ENCODE measurements at places on chromosomes 1 and 21.

DNA sequence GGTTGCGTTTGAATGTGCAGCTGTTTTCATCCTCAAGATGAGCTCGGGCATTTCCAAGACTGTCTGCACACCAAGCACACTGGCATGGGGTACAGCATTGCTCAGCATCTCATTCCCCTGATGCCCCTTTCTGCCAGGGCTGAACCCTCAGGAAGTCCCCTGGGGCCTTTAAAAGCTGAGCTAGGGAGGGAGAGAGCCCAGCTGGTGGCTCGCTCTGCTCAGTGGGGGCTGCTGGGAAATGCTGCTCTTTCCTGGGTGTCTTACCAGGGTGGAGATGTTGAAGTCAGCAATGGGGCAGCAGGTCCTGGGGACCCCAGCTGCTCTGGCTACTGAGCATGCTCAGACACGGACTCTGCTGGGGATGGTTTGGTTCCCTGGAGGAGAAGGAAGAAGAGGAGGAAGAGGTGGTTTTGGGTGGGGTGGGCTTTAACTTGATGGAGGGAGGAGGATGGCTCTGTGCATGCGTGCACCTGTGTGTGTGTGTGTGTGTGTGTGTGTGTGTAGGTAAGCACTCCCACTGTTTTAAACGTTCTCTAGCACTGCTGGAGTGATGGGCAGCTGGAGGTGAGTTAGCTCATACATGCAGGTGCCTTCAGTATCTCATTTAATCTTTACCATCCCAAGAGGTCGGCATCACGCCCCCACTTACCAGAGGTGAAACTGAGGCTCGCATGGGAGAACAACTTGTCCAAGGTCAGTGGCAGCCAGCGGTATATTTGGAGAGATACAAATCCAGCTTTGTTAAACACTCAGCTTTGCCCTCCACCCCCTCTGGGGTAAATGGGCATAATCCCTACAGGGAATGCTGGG is 40.9 kb downstream of the ACTL8 start:
- no peak for DNase-seq

GRCh38 chr1:8133190-8133589 is 107.1 kb upstream of the ERRFI1 start:
- DNase-seq: no peak

GRCh38 chr1:230877146-230877923 is 9.0 kb upstream of the C1orf198 start:
- DNase-seq: no peak

DNA sequence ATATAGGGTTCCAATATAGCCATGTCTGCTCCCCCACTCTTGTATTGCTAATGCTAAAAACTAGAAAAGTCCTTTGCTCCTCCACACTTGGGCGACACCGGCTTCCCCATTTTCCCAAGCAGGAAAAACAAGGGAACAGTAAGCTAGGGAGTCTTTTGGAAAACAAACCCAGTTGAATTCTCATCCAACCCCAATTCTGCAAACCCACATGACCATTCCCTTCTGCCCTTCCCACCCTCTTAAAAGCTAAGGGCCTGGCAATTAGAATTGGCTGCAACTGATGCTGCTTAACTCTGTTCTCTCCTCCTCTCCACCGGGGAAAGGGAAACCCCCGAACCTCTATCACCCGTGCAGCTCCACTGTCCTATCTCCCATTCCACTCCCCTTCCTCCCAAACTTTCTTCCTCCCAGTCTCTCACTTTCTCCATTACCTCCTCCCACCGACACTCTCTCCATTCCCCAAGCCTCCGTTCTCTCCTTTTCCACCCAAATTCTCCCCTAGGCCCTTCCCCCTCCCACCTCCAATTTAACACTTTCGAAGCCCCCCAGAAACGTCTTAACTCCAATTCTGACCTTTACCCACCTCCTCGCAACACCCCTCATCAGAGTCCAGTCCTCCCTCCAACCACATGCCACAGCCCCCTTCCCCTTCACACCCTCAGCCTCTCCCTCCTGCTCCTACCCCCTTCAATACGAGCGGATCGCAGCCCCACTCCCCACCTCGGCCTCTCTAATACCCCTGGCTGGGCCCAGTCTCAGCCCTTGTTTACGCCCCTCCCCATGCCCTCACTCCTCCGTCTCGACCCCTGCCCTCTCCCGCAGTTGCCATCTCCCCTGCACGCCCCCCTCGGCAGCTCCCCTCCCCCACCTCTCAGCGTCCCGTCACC is 701 bp downstream of the DEDD start:
- DNase-seq: peak; percentile 35

DNA sequence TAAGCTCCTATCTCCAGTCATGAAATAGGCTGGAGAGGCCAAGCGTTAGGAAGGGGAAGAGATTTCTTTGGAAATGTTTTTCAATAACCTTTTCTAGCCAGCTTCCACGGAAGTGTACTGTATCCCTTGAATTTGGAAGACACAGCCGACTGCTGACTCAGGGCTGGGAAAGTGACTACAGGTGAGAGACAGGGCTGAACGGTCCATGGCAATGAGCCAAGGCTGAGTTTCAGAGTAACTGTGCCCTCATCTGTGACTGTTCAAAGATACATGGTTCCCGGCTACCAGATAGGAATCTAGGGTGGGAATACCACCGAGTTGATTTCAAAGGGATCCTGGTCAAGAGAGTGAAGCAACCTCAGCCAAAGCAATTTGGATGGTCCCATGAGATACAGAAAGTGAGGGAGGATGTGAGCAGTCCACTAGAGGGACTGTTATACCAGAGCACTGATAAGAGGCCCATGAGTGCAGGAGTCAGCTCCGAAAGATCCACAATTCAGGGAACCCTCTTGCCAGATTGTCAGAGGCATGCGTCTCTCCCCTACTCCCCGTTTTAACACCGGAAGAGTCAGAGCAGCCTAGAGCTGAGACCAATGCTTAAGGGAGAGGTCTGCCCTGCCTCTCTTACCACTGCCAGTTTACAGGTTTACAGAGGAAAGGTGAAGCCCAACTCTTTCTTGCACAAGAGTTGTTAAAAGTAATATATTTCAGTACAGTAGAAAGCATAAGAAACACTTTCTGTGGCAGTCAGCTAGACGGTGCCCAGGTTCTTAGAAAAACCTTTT is 3.2 kb upstream of the KRTAP19-8 start:
- peak; percentile 34 for DNase-seq

GRCh38 chr1:54499360-54500106 is 48.5 kb upstream of the ACOT11 start:
- DNase-seq: peak; percentile 26

GRCh38 chr21:42291751-42292562 is 23.3 kb downstream of the TFF3 start:
- DNase-seq: no peak

GRCh38 chr1:231512147-231512698 is 16.2 kb upstream of the TSNAX start:
- DNase-seq: no peak

- no peak for DNase-seq
These were observed 225.9 kb downstream of the PTPRC start for GRCh38 chr1:198864695-198865094.

- peak; percentile 80 for DNase-seq
These were observed 5.2 kb downstream of the SOX13 start for GRCh38 chr1:204077979-204078696.

- DNase-seq: no peak
These were observed 150.6 kb upstream of the ZC3H12A start for GRCh38 chr1:37323486-37324377.

DNA sequence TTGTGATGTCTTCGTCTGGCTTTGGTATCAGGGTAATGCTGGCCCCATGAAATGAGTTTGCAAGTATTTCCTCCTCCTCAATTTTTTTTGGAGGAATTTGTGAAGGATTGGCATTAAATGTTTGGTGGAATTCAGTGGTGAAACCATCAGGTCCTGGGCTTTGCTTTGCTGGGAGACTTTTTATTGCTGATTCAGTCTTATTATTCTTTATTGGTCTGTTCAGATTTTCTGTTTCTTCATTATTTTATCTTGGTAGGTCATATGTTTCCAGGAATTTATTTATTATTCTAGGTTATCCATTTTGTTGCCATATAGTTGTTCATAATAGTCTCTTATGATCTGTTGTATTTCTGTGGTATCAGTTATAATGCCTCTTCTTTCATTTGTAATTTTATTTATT is 126.7 kb downstream of the RABGAP1L start:
- no peak for DNase-seq

GRCh38 chr1:15802234-15802965 is 5.0 kb downstream of the UQCRHL start:
- DNase-seq: no peak
